Activated naive CD4-positive, alpha-beta T cell treated with anti-CD3 and anti-CD28 coated beads, Interleukin-2, amount 50 U/mL, for 72 hours (primary cell): ENCODE measurements at places on chromosomes 13 and 19. TPM values are rescaled to one million over a fixed set of nuclear protein-coding genes. Genes with fewer than 3 reads are reported as not detected.

DNA sequence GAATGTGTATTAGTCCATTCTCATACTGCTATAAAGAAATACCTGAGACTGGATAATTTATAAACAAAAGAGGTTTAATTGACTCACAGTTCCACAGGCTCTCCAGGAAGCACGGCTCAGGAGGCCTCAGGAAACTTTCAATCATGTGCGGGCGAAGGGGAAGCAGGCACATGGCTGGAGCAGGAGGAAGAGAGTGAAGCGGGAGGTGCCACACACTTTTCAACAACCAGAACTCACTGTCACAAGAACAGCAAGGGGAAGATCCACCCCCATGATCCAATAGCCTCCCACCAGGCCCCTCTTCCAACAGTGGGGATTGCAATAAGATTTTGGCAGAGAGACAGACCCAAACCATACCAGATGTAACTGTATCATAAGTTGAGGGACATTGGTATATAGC lies 72.7 kb downstream of the IRS2 start:
- DNase-seq: no peak

GRCh38 chr13:99354371-99354951 lies 47.3 kb upstream of the GPR183 start:
- DNase-seq: no peak

The NKG7 gene
- total RNA-seq: 92.4 TPM

The ZNF93 gene
- total RNA-seq: 24.4 TPM

GRCh38 chr13:31242367-31242766 lies 42.6 kb downstream of the B3GLCT start:
- DNase-seq: no peak

DNA sequence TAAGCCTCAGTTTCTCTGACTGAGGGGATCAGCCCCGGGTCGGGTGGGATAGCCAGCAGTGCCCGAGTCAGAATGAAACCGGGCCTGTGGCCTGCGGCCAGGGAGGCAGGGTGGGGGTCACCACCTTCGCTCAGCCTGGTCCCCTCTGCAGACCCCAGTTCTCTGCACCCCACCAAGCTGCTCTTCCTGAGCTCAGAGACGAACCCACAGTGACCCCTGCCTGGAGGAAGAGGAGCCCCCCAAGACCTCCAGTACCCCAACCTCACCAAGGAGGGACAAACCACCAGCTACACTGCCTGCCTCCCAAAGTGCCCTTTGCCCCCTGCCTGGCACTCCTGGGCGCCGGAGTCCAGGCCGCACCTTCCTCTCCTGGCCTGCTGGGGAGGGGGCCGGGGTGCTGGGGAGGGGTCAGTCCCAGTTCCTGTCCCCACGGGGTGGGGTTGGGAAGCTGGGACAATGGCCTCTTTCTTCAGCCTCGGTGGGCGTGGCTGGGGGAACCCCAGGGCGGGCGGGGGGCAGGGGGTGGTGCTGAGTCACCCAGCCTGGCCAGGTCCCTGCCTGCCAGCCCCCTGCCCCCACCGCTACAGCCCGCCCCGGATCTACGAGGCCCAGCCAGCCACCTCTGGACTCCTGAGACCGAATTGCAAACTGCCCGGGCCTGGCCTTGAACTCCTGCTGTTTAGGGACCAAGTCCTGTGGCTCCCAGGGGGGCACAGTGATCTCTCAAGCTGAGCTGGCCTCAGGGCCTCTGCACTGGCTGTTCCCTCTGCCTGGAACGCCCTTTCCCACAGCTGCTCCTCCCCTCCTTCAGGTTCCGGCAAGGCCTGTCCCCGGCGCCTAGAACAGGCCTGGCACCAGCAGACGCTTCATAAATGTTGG lies 14.3 kb downstream of the ZBTB7A start:
- no peak for DNase-seq

DNA sequence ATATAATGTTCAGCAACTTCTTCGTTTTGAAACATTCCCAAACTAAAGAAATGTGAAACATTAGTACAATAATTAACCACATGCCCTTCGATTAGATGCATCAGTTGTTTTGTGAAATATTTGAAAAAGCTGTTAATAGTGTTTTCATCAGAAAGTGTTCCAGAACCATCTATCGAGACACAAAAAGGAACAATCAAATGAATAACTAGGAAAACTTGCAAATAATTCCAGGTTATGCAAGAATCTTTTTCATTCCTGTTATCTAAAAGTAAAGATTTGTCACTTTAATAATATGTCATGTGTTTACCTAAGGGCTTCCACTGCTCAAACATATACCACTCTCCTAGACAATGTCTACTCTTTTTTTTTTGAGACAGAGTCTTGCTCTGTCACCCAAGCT lies 904.2 kb upstream of the MIR17HG start:
- no peak for DNase-seq

The ZNF709 gene
- 1.6 TPM for total RNA-seq

DNA sequence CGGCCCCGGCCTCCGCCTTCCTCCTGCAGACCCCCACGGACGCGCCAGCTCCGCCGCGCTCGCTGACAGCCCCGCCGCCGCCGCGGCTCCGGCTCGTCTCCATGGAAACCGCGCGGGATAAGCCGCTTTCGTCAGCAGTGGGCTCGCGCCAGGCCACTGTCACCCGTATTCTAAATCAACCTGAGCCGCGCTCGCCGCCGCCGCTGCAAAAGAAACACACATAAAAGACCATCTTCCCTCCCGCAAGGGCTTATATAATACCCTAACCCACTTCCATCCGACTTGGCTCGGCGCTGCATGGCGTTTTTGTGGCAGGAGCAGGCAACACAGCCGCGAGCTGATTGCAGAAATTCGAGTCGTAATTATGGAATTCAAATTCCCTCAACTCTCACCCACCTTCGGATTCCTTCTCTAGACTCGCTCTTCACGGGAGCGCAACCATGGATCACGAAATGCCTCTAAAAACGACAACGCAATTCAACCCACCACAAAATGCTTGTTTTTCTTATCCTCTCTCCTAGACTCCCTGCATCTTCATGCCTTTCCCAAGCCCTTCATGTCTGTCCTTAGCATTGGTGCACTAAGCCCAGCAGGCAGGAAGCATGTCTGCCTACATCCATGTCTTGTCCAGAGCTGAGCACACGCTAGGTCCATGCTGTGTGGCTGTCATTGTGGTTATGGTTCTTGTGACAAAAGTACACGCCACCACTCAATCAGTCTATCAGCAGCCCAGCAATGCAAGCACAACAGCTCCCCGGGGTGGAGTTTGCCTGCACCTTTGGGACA lies at the start of gene AMER2:
AMER2 (minus strand) TSS at position 772 of the 786 bp plus-strand sequence; CDS start at position 103, 669 bp downstream.
- no peak for DNase-seq

The PGLYRP1 gene
- not detected for total RNA-seq

DNA sequence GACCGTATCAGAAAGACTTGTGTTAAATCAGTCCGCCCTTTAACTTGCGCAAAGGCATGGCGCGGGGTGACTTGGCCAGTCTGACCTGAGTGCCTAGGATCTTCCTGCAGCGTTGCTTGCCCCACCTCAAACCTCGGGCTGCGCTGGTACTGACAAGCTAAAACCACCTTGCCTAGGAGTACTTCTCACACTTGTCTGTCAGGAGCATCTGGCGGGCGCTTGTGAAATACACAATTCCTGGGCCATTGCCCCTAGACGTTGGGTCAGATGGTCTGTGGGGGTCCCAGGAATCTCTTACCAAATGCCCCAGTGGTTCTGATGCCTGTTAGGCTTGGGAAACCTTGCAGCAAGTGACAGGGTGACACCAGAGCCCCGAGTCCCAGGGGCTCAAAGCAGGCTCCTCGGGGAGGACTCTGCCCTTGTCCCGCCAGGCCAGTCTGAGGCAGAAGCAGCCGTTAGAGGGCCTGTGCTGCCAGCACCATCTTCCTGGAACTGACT lies 12.9 kb downstream of the CEBPG start:
- DNase-seq: peak; percentile 47
